ENCODE measurements at places on chromosomes 11 and 22. TPM values are rescaled to one million over a fixed set of nuclear protein-coding genes. Genes with fewer than 3 reads are reported as not detected.

Gene FIBP
- total RNA-seq = 75.8 TPM

Gene SPTBN2
- total RNA-seq = 0.37 TPM

Gene MPZL2
- total RNA-seq = 2.8 TPM

Gene PANX2
- 16.6 TPM for total RNA-seq

Gene APOL4
- 0.56 TPM for total RNA-seq

Gene NUCB2
- 39.0 TPM for total RNA-seq

Gene MS4A5
- not detected for total RNA-seq

Gene FCHSD2
- 21.7 TPM for total RNA-seq

DNA sequence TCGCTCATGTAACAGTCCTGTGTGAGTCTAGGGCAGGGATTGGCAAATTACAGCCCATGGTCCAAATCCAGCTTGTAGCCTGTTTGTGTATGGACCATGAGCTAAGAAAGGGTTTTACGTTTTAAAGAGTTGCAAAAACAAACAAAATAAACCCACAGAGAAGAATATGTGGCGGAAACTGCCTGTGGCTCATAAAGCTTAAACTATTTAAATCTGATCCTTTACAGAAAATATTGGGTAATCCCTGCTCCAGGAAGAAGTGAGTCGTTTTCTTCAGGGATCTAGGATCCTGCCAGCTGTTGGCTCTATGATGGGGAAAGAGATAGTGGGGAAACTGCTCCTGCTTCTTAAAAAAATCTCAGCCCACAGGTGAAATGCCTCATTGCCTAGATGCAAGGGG lies 3.4 kb upstream of the OR6Q1 start:
- no peak for ATAC-seq

- ATAC-seq = no peak
These were observed 45.8 kb downstream of the C11orf96 start for GRCh38 chr11:43988040-43988817.

DNA sequence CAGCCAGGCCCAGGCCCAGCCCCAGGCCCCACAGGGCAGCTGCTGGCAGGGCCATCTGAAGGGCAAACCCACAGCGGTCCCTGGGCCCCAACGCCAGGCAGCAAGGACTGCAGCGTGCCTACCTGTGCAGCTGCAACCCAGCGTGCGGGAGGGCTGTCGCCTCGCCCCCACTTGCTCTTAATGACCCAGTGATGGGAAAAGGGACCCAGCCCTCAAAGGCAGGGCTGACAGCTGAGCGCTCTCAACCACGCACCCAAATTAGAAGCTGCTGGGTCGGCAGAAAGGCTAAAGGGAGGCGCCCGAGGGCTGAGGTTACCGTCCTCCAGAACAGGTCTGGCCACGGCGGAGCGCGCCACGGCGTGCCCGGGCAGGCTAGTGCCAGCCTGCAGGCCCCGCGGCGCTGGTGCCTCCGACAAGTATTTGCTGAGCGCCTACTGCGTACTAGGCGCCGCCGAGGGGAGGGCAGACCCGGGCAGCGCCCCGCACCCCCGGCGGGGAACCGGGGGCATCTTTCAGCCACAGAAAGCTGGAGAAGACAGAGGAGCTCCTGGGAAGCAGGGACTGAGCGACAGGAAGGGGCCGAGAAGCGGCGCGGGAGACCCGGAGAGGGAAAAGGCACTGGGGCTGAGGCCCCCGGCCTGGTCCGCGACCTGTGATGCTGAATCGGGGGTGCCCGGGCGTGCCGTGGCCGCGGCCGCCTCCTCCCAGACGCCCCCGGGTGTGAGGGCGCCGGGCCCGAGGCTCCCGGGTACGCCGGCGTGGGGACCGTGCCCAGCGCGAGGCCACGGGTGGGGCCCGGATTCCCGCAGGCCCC lies 773 bp downstream of the HRAS start:
- ATAC-seq = peak; percentile 1

- ATAC-seq = peak; percentile 65
These were observed 7.2 kb downstream of the MS4A15 start for GRCh38 chr11:60763692-60764369.

DNA sequence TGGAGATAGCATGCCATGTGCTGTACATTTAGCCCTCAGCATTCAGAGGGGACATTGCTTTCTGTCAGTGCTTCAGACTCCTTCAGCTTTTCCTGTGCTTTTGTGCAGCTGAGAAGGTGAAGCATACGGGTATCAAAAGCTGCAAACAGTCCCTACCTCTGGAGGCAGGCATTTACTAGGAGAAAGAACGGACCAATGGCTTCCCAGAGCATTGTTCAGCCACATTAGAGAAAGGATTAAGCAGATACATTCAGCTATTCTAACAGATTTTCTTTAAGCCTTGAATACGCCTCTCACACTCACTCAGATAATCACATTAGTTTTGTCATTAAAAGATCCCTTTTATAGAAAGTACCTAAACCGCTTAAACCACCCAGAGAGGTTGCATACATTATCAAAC lies 80.7 kb upstream of the FAM181B start:
- ATAC-seq = no peak

All from activated T-helper 17 cell treated with anti-CD3 and anti-CD28 coated beads, Interleukin-2, amount 50 U/mL, for 72 hours (primary cell).